RPMI7951 (cell line): ENCODE measurements at places on chromosomes 5 and 9.

- DNase-seq: no peak
Measured at GRCh38 chr9:135265931-135266330, 178.5 kb downstream of the OLFM1 start.

- DNase-seq: no peak
Measured at GRCh38 chr5:105806596-105806995, 1864.1 kb downstream of the EFNA5 start.

- DNase-seq: no peak
Measured at GRCh38 chr9:3846573-3846972, 320.8 kb upstream of the RFX3 start.

GRCh38 chr5:13581132-13581531, 363.4 kb downstream of the DNAH5 start:
- DNase-seq: peak; percentile 47

GRCh38 chr9:125238915-125239446, 2.2 kb downstream of the HSPA5 start:
- no peak for DNase-seq

DNA sequence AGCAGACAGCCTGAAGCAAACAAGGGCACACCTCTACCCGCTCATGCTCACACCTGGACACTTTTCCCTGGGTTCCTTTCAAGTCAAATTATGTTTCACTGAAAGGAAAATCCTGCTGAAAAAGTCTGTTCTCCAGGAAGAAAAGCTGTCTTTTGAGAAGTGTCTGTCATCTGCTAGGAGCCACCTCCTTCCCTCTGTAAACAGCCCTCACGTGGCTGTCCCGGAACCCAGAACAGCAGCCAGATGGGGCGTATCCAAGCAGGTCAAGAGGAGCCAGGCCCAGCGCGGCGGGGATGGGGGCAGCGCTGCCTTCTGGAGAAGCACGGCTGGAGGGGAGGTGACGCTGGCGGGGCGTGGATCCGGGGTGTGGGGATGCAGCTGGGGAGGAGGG, at the start of gene PNPLA7:
PNPLA7 (minus strand) TSS at position 172 of the 391 bp plus-strand sequence. CDS start 205 bp downstream, outside the sequence.
- DNase-seq: peak; percentile 67

- peak; percentile 95 for DNase-seq
Measured at GRCh38 chr9:98861781-98862504, 54.5 kb downstream of the GALNT12 start.

DNA sequence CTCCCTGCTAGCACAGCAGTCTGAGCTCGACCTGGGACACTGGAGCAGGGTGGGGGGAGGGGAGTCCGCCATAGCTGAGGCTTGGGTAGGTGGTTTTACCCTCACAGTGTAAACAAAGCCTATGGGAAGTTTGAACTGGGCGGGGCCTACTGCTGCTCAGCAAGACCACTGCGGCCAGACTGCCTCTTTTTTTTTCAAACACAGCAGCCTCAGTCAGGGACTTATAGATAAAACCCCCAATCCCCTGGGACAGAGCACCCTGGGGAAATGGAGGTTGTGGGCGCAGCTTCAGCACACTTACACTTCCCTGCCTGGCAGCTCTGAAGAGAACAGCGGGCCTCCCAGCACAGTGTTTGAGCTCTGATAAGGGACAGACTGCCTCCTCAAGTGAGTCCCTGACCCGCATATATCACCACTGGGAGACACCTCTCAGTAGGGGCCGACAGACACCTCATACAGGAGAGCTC, 151.1 kb upstream of the APC start:
- DNase-seq: no peak
